ENCODE measurements at places on chromosomes 2 and 18.

GRCh38 chr18:5986257-5986931 is 91.1 kb upstream of the TMEM200C start:
- no peak for DNase-seq

DNA sequence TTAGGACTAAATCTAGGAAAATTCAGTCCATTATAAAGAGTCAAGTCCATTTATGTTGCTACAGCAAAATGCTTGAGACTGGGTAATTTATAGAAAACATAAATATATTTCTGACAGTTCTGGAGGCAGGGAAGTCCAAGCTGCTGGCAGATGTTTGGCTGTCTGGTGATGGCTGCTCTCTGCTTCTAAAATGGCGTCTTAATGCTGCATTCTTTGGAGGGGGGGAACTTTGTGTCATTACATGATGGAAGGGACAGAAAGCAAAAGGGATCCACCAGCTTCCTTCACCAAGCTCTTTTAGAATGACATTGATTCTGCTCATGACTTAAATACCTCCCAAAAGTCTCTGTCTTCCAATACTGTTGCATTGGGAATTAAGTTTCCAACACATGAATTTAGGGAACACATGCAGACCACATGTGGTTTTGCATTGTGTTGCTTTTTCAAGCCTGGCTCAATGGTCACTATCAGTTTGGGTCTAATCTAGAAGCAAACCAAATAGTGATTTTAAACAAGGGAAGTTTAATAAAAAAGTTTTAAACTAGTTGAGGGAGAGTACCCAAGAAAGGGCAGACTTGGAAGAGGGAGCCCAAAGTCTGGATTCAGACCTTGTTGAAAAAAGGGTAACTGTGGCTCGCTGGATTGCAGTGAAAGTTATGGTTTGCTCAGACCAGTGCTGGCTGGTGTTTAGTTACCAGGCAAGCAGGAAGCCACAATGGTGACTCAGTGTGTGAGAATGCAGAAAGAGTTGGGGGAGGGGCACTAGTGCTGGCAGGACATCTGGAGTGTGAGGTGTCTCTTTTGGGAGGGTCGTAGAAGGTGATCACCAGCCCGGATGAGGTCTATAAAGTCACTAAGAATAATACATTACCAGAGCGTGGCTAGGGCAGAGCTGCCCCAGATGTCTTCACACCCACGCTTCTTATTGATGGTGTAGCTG is 30.8 kb downstream of the C18orf54 start:
- DNase-seq = peak; percentile 8

DNA sequence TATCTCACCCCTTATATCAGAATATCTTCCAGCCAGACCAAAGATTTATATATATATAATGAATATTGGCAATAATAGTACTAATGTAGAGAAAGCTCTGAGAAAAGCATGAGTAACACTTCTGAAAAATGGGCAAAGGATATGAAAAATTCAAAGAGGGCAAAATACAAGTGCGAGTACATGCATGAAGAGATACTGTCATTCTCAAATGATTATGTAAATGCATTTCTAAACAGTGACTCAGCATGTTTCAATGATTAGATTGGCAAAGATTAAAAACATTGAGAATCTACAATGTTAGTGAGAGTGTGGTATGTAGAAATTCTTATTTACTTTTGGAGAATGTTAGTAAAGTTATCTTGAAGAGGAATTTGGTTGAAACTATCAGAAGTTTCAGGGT is 118.3 kb upstream of the NEDD4L start:
- no peak for DNase-seq

- no peak for DNase-seq
Observed at GRCh38 chr2:179057737-179058136, 7.8 kb upstream of the CCDC141 start.

DNA sequence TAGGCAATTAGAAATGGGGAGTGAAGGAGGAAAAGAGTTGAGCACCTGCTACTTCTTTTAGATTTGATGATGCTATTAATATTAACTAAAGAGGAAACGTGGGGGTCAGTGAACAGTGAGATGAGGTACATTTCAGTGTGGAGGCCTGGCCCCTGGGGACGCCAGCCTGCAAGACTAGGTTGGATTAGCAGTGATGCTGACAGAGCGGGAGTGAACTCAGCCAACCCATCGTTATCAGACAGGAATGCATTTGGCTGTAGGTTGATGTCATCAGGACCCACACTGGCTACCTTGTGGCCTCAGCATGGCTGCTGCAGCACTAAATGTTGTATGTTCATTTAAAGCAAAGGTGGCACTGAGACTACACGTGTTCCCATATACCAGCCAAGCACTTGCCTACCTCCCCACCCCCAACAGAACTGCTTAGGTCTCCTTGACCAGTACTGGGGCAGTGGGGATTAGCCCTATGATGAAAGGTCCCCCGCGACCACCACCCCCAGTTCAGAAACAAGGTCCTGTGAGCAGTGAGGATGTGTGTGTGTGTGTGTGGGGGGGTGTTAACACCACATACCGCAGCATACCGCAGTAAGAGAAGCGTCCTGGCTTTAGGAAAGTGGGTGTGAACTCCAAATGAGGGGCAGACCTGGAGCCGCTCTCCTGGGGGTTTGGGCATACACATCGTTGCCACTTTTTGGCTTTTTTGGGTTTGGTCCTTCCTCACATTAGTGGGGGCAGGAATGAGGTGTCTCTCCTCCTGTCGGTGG is 26.0 kb downstream of the DGKD start:
- DNase-seq = no peak

GRCh38 chr2:63537306-63537705 is 51.0 kb downstream of the WDPCP start:
- DNase-seq = no peak

DNA sequence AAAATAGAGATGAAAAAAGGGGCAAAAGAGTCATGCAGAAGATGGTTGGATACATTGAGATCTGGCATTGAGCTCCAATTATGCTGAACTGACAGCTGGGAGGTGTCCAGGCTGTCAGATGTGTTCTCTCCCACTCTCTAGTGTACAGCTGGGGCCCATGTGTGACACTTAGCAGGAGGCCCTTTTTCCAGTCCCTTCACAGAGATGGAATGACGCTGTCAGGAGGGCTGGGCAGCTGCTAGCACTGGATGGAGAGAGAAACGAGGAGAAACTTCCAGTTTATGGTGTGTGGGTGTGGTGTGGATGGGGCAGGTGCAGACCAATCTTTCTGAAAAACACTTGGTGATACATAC is 437.7 kb upstream of the HS6ST1 start:
- no peak for DNase-seq

- no peak for DNase-seq
Observed at GRCh38 chr2:228378696-228379425, 197.4 kb upstream of the SPHKAP start.

- no peak for DNase-seq
Observed at GRCh38 chr2:175010848-175011254, 5.7 kb upstream of the CHN1 start.

DNA sequence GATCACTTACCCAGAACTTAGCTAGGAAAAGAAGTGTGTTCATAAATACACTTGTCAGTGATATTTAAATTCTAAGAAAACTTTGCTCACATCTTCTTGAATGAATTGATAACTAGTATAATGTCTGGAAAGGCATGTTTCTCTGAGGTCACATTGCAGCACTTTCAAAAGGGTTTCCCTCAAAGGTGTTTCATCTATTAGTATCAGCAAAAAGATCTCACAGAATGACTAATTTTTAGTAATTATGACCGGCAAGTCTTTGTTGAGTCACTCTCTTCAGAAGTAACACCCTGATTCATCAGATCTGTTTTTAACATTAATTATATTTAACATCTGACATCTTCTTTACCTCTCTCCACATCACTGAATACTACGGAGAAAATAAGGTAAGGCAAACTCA is 222.3 kb downstream of the IKZF2 start:
- DNase-seq = no peak

DNA sequence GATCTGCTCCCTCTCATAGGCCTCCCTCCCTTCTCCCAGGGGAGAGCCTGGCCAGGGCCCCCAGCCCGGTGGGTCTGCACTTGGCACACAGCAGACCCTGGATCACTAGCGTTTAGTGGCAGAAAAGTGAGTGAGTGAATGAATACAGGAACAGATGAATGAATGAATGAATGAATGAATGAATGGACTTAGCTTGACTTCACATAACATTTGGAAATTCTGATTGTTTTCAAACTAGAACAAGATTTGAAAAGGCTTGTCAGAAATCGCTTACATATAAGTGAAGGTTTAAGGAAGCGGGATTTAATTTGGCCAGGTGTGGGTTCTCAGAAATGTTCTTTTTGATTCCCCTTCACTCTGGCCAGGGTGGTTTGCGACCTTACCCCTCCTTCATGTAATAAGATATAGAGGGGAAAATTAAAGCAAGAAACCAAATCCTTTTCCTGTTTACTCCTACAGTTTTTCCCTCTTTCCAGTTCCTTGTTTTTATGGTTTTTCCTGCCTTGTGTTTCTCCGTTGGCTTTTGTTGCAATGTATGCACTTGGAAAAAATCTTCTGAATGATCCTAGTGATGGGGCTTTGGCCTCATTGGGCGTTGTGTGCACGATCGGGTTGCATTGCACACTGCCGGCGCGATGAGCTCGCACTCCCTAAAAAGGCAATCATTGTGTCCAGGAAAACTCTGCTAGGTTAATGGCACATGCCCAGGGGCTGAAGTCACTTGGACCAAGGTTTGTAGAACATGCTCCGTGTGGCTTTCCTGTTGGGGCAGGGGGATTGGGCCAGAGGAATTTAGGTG is 16.4 kb downstream of the LRRFIP1 start:
- DNase-seq = no peak

DNA sequence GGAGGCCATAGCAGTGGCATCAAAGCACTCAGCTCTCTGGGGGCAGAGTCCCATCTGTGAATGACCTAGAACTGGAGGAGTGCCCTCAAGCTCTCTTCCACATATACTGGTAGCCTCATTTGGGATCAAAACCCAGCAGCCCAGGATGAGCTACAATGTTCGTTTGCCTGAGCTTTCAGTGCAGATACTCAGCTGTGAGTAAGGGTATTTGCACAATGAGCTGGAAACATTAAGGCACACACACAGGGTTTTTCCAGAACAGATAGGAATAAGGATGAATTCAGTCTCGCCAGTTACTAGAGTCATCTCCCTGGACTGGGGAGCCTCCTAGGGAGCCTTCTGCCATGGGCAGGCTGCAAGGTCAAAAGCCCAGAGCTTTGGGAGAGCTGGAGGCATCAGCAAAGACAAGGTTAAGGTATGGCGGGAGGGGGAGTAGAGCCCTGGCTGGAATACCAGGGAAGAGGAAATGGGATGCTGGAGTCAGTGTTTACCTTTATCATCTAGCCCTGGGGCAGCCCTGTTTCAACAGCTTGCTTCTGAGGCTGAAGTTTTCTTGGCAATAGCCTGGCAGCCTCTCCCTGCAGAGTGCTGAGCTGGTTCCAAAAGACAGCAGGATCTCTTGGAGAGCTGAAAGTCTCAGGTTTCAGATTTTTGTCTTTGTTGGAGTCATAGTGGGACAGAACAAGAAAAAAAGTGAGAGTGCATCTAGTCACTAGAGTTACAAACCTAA is 187.7 kb downstream of the LOXHD1 start:
- no peak for DNase-seq

GRCh38 chr2:40851661-40852060 is 399.8 kb upstream of the SLC8A1 start:
- DNase-seq = no peak

DNA sequence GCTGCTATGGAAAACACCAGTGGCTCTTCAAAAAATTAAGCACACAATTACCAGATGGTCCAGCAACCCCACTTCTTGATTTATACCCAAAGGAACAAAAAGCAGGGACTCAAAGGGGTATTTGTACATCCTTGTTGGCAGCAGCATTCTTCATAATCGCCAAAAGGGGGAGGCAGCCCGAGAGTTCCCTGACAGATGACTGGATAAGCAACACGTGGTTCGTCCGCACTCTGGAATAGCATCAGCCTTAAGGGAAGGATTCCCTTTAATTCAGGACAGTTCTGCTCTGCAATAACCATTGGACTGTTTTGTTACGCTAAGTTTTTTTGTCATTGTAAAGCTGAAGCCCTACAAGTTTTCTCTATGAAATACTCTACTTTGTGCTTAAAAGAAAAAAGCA is 76.7 kb upstream of the TWIST2 start:
- DNase-seq = peak; percentile 19

DNA sequence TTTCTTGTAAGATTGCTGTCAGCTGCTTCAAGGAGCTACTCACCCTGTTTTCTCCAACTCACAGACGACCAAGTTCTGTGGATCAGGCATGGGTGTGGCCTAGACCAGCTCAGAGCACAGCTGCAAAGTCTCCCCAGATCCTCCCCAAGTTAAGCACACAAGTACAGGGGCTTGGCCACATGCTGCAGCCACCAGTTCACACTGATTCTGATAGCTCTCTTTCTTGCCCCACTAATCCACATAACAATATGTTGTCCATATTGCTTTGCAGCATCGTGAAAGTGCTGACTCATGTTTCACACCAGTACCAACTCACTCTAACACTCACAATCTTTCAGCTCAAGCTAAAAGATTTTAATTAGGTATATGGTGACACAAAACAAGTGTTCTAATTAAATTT is 437.0 kb downstream of the PARD3B start:
- DNase-seq = no peak

DNA sequence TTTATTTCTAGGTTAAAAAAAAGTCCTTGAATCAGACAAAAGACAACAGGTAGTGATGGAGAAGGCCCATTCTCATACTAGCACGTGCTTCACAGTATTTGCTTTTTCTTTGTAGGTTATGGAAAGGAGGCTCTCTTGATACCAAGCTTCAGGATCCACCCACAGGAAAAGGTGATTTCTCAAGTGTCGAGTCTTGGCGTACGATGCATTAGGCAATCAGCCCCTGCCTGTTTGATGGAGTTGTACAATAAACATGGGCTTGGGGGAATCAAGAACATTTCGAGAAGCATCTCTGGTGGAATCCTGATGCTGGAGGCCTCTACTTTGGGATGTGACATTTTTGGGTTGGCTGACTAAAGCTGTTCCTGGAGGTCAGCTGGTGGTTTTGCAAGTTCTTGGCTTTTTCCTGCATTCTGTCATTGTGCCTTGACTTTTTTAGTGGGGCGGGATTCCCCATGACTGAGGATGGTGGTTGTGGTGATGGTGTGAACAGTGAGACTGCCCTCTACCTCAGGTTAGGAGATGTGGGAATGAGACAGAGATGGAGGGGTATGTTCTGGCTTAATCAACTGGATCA is 231.5 kb upstream of the SPRED2 start:
- no peak for DNase-seq

DNA sequence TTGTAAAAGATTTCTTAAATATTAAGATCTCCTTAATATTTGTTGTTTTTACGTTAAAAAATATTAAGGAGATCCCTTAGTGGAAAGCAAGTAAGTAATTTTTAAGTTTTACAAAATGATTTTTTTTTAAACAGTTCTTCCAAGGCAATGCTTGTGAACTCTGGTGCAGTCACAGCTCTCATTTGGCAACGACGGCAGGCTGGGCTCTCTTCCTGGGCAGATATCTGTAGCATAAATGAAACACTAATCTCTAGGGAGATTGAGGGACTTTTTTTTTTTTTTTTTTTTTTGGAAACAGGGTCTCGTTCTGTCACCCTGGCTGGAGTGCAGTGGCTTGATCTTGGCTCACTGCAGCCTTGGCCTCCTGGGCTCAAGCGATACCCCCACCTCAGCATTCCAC is 38.5 kb downstream of the GORASP2 start:
- no peak for DNase-seq

- no peak for DNase-seq
Observed at GRCh38 chr2:98832172-98832571, 101.2 kb upstream of the MGAT4A start.

All from HEK293T (cell line).